ENCODE measurements at places on chromosomes 1 and 21.

DNA sequence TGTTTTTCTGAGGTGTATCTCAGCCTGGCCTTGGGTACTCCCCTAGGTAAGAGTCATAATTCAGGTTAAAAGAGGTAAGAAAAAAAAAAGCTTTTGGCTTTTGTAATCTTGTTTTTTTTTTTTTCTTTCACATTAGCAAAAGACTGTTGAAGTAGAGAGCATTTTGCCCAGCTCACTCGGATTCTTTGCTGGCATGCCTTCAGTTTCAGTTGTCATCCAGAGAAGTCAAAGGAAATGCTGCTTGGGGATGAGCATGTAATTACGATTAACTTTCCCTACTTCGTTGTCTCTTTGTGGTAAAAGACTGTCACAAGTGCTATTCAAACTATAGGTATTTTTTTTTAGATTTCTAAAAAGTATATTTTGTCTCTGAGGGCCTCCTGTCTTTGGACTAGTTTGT, 6.3 kb downstream of the BACH1 start:
- DNase-seq = no peak

GRCh38 chr1:37040773-37041172, 6.5 kb upstream of the GRIK3 start:
- DNase-seq = no peak

- DNase-seq = no peak
Measured at GRCh38 chr1:3896396-3897000, 3.6 kb downstream of the C1orf174 start.

DNA sequence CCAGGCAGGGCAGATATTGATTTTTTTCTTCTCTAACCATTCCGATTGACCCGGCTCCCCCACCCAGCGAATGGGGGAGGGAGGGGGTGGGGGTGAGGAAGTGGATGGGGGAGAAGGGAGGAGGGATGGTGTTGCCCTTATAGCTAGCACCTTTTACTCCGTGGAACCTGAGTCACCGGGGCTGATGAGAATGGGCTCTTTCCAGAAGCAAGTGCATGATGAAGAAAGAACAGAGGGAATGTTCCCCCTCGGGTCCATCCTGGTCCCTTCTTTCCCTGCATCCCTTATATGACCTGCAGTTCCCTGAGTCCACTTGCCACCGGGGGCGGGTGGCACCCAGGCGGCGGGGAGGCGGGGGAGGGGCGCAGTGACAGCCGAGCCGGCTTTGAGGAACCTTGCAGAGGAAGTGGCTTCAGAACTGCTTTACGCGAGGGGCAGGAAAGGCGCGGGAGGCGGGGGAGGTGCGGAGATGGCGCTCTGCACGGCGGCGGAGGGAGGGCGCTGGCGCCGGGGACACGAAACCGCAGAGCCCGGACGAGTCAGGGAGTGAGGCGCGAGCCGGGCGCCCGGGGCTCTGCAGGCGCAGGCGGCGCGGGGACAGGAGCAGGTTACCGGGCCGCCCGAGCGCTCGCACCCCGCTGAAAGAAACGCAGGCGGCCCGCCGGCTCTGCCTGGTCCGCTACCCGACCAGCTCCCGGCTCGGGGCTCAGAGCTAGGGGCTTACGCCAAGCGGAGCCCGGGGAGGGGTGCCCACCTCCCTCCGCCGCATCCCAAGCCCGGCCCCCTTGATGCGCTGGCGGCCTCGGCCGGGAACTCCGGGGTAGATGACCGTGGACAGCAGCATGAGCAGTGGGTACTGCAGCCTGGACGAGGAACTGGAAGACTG, 49.7 kb downstream of the RASSF5 start:
- DNase-seq = peak; percentile 80

DNA sequence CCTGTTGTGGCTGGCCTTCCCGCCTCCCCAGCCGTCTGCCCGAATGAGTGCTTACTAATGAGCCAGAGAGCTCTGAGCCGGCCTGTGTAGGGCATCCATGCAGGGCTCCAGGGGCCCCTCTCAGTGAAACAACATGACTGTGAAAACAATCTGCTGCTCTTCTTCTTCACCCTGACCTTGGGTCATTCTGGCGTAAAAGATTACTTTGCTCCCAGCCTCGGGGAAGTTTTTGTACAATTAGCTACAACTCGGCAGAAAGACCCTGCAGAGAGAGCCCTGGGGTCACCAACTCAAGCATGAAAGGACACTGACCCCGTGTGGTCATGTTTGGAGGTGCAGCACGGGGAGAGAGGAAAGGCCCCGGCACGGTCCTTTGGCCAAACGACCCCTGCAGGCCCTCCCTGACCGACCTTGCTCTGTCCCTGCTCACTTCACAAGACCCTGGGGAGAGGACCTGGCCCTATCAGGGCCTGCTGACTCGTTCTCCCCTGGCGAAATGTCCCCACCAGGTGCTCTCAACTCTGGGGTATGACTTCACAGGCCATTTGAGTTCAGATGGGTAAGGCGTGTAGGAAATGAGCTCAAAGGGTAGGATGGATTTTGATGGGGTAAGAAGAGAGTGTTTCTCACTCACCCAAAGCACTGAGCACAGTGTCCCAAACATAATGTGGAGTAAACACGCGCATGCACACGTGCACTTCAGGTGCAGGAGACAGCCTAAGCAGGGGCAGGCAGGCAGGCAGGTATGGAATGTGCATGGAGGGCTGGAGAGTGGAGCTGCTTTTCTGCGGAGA, 22.9 kb upstream of the FAM20B start:
- peak; percentile 66 for DNase-seq

GRCh38 chr1:28933277-28933676, 18.9 kb downstream of the EPB41 start:
- no peak for DNase-seq

- peak; percentile 45 for DNase-seq
Measured at GRCh38 chr1:27658951-27659496, 13.0 kb downstream of the IFI6 start.

- no peak for DNase-seq
Measured at GRCh38 chr1:154414606-154415005, 9.5 kb downstream of the IL6R start.

GRCh38 chr1:184356891-184357290, 29.9 kb upstream of the C1orf21 start:
- DNase-seq = no peak

- DNase-seq = no peak
Measured at GRCh38 chr21:32087447-32087846, 191.4 kb downstream of the MIS18A start.

GRCh38 chr21:17393413-17393812, 119.4 kb upstream of the CXADR start:
- DNase-seq = no peak

DNA sequence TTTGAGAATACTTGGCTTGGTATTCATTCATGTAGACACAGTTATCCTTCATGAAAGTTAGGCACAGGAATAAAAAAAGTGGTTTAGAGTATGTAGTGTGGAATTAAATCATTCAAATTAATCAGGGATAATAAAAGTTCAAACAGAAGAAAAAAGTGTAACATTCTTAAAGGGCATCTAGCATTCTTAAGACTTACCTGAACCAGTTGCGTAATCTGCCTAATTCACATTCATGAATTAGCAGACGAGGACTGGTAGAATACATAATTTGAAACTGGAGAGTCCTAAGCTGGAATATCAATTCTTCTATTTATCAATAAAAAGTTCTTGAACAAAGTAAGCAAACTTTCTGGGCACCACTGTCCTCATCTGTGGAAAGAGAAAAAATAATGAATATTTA, 157.0 kb upstream of the DEPDC1 start:
- DNase-seq = no peak

GRCh38 chr1:191866155-191866554, 292.1 kb upstream of the RGS18 start:
- no peak for DNase-seq

DNA sequence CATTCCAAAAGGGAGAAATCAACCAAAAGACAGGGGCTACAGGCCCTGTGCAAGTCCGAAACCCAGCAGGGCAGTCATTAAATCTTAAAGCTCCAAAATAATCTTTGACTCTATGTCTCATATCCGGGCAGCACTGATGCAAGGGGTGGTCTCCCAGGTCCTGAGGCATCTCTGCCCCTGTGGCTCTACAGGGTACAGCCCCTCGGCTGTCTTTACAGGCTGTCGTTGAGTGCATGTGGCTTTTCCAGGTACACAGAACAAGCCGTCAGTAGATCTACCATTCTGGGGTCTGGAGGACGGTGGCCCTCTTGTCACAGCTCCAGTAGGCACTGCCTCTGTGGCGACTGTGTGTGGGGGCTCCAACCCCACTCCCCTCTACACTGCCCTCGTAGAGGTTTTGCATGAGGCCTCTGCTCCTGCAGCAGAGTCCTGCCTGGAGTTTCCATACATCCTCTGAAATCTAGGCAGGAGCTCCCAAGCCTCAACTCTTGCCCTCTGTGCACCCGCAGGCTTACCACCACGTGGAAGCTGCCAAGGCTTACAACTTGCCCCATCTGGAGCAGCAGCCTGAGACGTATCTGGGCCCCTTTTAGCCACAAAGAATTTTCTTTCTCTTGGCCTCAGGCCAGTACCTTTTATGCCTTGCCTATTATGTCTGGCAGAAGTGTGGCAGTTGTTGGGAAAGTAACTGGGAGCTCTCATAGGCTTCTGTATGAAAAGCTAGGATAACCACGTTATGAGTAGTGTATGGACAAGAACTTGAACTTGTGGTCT, 52.5 kb downstream of the POU2F1 start:
- no peak for DNase-seq

DNA sequence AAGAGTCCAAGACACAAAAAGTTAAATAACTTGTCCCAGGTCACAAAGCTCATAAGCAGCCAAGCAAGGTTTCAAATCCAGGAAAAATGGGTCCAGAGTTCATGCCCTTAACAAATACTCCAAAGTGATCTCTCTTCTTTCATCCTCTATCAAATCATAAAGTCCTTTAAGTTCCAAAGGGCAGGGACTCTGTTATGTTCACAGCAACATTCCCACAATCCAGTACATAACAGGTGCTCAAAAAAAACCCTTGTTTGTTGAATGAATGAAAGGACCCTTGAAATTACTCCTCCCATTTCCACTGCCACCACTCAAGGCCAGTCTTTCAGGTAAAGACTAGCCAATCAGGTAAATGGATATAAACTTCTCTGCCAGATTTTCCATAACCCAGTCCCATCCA, 2.7 kb downstream of the ABL2 start:
- DNase-seq = no peak

DNA sequence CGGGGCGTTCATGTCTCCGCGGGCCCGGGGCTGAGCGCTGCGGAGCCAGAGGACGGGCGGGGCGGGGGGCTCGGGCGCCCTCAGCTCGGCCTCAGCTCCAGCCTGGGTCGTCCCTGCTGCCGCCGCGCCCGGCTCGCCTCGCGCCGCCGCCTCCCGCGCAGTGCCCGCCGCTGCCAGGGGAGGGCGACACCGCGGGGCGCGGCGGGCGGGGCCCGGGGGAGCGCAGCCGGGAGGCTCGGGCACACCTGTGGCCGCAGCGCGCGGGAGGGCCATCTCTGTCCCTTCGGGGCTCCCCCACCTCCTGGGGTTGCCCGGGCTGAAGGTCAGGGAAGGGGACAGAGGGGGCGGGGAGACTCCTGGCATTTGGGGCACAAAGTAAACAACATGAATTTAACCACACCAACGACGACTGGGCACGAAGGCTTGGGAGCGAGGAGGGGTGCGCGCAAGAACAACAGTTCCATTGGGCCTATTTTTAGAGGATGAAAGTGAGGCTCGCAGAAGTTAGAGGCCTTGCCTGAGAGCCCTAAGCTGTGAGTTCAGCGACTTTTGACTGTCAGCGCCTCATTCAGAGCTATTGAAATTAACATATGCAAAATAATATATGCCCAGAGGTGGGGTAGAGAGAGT, at the start of gene FAM131C:
TSS of gene FAM131C (minus strand) at position 162 of the 630 bp plus-strand sequence. CDS start 209 bp downstream, outside the sequence.
- peak; percentile 75 for DNase-seq

- DNase-seq = no peak
Measured at GRCh38 chr1:155013632-155014031, 11.0 kb downstream of the ZBTB7B start.

DNA sequence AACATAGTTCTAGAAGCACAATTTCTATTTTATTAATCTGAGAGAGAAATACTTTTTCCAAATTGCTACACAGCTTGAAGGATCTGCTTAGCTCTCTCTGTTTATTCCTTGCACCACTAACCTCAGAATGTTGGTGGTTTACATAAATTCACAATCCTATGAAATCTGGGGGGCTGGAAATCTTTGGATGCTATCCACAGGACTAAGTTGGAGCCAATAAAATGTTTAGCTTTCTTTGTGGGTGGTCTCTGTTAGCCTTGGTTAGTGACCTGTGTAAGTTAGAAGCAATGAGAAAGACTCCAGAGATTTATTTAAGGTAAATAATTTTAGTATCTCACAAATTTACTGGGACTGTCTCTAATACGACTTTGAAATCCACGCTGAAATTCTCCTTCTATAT, 418.1 kb downstream of the ADGRL2 start:
- no peak for DNase-seq

DNA sequence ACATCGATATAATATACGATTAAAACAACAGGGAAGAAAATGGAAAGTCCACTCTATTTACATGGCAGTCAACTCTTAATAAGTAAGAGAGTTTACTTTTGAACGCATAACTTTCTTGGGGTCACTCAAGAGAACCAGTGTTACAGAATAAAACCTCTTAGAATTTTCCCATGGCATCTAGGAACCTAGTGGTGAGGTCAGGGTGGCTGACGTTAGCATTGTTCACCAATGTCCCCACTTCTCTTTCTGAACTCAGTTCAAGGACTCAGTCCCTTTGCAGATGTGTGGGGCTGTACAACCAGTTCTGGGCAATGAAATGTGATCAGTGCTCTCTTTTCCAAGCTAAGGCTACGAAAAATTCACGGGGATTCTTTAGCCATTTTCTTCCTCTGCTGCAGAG, 2.6 kb upstream of the RNF2 start:
- DNase-seq = no peak

- no peak for DNase-seq
Measured at GRCh38 chr1:196361112-196361714, 247.0 kb downstream of the KCNT2 start.

DNA sequence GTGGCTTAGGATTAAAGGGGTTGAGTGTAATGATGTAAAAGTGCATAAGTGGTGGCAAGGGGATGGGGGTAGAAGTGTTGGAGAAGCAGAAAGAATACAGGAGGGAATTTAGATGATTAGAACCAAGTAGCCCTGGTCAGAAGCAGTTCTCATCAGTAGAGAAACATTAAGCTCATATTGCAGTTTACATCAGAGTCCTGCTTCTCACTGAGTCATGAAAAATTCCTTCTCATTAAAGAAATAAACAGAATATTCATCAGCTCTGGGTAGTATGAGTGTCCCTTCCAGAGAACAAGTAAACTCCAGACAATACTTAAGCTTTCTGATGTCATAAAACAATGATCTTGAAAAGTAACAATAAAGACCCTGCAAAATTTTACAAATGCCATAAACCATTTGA, 36.5 kb downstream of the LRRIQ3 start:
- no peak for DNase-seq

- DNase-seq = no peak
Measured at GRCh38 chr1:234093741-234094140, 189.3 kb downstream of the SLC35F3 start.

DNA sequence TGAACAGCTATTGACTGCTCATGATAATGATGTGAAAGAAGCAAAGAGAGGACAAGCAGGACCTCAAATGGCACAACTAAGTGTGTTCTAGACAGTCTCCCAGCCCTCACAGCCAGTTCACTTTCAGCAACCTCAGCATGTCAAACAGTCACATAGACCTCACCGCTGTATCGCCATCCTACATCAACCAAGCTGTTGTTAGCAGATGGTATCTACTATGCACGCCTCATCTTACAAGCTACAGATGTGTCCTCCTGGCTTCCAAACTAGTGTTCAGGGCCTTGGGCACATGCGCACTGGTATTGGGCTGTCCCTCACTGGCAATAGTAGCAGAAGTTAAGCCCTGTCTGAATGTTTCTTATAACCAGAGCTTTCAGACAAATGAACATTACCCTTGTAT, 28.4 kb downstream of the EVI5 start:
- no peak for DNase-seq

GRCh38 chr21:38376235-38376634, 119.4 kb downstream of the KCNJ15 start:
- no peak for DNase-seq
